ENCODE measurements at places on chromosomes 3 and 15.

GRCh38 chr3:45980229-45980813, 15.3 kb downstream of the FYCO1 start:
- DNase-seq = no peak

- no peak for DNase-seq
Observed at GRCh38 chr3:140377644-140378043, 300.2 kb upstream of the TRIM42 start.

GRCh38 chr3:84444726-84445521, 513.9 kb upstream of the CADM2 start:
- no peak for DNase-seq

DNA sequence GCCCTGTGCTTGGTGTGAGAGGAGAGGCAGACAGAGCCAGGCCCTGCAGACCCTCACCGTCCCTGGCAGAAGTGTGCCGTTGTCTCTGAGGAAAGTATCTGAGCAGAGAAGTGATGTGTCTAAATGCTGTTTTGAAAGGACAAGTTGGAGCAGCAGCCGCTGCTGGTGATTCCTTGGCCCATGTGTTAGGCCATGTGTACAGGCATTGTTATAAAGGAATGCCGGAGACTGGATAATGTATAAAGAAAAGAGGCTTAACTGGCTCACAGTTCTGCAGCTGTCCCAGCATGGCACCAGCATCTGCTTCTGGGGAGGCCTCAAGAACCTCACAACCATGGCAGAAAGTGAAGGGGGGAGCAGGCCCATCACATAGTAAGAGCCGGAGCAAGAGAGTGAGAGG, 334.6 kb upstream of the ATP10A start:
- no peak for DNase-seq

GRCh38 chr3:12991481-12991837, 81.8 kb downstream of the IQSEC1 start:
- no peak for DNase-seq

GRCh38 chr3:10560060-10560861, 54.9 kb upstream of the ATP2B2 start:
- no peak for DNase-seq

DNA sequence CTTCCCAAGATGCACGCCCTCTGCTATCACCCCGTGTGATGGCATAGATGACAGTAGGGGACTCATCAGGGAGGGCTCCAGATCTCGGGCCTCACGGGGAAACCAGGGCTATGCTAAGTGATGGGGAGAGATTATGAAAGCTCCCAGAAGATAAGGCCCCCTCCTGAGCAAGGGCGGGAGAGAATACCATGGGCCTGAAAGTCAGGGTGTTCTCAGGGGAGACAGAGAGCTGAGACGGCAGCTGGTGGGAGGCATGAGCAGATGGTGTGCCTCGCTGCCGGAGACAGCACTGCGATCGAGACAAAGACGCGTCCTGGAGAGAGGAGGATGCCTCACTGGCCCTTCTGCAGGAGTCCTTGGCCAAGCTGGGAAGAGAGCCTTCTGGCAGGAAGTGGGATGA, 106.5 kb upstream of the ADPGK start:
- no peak for DNase-seq

DNA sequence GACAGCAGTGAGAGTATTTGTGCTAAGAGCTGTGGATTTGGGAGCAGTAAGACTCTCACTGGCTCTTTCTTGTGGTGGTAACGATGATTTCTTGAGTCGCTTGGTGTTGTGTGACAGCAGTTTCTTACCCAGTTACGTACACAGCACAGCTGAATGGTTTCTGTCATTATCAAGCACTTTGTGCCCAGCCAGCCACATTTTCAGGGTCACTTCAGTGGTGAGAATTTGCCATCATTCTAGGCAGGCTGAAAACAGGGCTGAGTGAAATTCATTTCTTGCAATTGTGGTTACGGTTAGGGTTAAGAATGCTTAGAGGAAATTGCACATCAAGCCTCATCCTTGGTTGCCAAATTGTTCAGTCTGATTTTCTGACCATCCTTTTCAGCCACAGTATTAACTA, 130.1 kb downstream of the RYR3 start:
- no peak for DNase-seq

Measured in right kidney (tissue), 9 donors.